ENCODE measurements at places on chromosomes 6 and 20.
A peak's percentile ranks its signal among the peaks of the same experiment; 100 is the strongest.

DNA sequence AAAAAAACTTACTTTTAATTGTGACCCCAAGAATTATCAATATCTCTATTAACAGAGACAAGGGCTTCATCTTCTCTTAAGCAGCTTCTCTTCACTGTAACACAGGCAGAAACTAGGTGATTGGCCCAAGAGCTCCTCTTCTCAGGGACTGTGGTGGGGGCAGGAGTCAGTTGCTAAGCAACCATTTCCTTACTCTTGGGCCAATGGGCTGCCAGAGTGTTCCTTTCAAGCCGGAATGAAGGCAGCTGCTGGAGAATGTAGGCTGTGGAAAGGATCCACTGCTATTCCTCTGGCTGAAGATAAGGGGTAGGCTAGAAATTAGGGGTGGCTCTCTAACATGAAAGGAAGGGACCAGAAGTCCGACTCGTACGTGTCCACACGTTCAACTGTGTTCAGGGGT is at the start of gene SEL1L2:
SEL1L2 (minus strand) TSS at position 150 of the 400 bp plus-strand sequence; CDS start at position 70, 80 bp downstream.
- no peak for DNase-seq

GRCh38 chr6:50381099-50381415 is 331.3 kb upstream of the DEFB112 start:
- no peak for DNase-seq

GRCh38 chr6:137729866-137730629 is 137.0 kb upstream of the TNFAIP3 start:
- no peak for DNase-seq

DNA sequence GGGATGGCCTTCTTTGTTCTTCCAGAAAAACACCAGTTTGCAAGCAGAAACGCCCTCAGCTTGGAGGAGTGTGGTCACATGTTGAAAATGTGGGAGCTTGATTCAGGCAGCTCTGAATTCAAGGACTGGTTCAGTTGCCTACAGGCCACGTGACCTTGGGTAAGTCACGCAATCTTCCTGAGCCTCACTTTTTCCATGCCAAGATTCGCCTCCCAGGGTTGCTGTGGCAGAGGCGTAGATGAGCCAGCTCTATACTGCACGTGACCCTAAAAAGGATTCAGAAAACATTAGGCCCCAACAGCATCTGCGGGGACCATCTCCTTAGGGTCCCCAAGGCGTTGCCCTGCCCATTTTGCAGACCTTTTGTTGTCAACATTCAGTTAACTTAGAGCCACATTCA is 112.0 kb upstream of the SNX9 start:
- no peak for DNase-seq

GRCh38 chr20:51272401-51272800 is 249.5 kb upstream of the KCNG1 start:
- DNase-seq: no peak

DNA sequence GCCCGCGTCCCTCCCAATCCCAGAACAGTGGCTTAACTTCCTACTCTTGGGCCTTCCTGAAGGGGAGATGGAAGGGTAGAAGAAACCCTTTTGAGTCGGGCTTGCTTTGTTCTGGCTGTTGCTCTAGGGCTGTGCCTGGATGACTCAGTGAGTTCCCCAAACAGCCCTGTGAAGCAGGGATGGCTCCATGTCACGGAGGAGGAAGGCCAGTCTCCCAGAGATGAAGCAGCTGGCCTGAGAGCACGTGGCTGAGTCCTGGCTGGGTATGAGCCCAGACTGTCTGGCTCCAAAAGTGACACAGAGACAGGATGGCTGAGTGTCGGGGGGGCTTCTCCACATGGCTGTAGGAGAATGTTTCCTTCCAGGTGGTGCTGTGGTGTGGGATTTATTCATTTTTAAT is 4.6 kb downstream of the SYTL3 start:
- DNase-seq: peak; percentile 71

- DNase-seq: no peak
These were observed 103.7 kb downstream of the SLX4IP start for GRCh38 chr20:10538768-10539167.

GRCh38 chr6:135651964-135652755 is 154.6 kb upstream of the AHI1 start:
- DNase-seq: no peak

DNA sequence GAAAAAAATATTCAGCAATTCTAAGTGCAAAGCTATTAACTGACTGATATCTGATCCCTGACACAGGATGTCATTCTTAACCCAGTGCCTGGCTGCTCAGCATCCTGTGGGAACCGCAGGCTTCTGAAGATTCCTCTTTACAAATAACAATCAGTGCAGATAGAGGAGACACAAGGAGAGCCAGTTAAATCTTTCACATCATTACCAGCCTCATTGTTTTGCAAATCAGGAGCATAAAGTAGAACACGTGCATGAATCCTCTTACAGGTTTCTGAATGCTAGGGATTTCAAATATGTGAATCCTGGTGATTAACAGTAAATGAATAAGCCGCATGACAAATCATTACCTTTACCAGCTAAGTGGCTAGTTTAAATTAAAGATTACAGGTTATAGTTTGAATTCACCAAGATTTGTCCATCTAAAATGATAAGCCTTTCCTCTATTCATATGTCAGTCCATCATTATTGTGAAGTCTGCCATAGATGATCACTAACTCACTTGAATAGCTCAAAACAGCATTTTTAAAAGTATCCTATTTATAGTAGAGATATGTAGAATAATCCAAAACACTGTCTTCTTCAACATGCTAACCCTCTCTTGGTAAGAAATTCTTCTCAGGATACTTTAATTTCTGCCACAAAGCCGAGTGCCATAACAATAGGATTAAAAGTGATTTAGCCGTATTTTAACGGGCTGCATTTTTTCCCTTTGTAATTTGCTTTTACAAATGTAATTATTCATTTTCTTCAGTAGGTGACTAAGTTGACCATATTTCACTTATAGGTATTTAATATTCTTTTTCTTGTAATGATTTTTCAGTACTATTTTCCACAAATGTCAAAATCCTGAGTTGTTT is 367.3 kb upstream of the EPHA7 start:
- no peak for DNase-seq

GRCh38 chr20:1334761-1335160 is 5.8 kb upstream of the SDCBP2 start:
- DNase-seq: no peak

GRCh38 chr20:8152847-8153246 is 20.8 kb downstream of the PLCB1 start:
- no peak for DNase-seq

GRCh38 chr20:29313481-29313880 is 1944.0 kb upstream of the DEFB115 start:
- DNase-seq: no peak

DNA sequence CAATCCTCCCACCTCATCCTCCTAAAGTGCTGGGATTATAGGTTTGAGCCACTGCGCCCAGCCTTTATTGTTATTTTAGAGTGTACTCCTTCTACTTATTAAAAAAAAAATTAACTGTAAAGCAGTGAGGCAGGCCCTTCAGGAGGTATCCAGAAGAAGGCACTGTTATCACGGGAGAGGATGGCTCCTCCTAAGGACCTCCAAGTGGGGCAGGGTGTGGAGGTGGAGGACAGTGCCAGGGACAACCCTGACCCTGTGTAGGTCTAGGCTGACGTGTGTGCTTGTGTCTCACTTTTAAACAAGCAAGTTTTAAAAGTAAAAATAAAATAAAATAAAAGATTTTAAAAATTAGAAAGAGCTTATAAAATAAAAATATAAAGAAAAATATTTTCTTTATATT is 23.7 kb upstream of the TAF4 start:
- DNase-seq: no peak

- DNase-seq: no peak
These were observed 712.1 kb upstream of the AGPAT4 start for GRCh38 chr6:161985876-161986423.

GRCh38 chr6:55868771-55869479 is 6.5 kb downstream of the BMP5 start:
- no peak for DNase-seq

DNA sequence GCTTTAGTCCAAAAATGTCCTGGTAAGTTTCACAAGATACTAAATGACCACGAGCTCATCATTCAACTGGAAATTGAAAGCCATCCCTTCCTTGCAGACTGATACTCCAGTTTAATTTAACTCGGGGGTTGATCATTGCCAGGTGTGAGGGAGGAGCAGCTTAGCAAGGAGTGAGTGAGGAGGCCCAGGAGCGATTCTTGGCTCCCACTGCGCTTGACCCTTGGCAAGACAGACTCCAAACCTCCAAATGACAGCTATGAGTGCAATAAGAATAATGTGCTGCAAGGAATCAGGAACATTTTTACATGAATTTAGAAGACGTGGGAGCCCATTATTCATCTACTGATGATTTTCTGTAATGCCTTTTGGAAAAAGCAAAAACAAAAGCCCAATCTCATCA is 64.9 kb downstream of the LAMA4 start:
- DNase-seq: no peak

DNA sequence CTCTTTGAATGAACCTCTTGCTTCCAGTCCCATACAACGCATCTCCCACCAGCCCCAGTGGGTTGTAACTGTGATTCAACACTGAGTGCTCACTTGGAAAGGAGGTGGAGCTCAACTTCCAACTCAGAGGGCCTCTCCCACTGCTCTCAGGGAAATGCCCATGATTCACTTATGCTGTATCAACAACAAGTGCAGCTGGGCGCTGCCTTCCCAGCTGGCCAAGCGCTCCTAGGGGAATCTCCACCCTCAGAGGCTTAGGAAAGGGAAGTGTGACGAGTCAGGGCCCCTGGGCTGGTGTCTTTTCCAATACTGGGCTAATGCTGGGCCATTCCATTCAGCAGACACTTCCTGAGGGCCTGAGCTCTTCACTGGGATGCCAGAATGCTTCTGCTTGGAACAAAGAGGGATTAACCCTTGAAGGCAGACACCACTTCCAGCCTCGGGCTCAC is 8.1 kb upstream of the OCSTAMP start:
- peak; percentile 33 for DNase-seq

GRCh38 chr6:48243071-48243470 is 132.1 kb upstream of the PTCHD4 start:
- no peak for DNase-seq

GRCh38 chr6:5550631-5551030 is 289.3 kb downstream of the FARS2 start:
- no peak for DNase-seq

DNA sequence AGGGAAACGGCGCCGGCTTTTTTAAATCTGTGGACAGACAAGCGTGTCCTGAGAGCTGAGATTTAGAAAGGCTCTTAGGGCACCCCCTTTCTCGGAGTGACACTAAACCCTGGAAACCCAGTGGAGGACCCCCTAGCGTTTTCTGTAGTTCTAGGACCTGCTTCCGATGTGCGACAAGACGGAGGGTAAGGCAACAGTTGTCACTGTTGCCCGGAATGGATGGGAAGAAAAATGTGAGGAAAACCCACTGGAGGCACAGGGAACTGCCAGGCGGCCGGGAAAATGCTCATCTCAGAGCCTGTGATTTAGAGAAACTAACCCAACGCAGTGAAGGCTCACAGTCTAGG is 551 bp upstream of the ATP5F1E start:
- DNase-seq: no peak

GRCh38 chr20:18578581-18578980 is 9.3 kb upstream of the DTD1 start:
- DNase-seq: no peak

- DNase-seq: no peak
These were observed 1.5 kb downstream of the ZBTB22 start for GRCh38 chr6:33315793-33316602.

DNA sequence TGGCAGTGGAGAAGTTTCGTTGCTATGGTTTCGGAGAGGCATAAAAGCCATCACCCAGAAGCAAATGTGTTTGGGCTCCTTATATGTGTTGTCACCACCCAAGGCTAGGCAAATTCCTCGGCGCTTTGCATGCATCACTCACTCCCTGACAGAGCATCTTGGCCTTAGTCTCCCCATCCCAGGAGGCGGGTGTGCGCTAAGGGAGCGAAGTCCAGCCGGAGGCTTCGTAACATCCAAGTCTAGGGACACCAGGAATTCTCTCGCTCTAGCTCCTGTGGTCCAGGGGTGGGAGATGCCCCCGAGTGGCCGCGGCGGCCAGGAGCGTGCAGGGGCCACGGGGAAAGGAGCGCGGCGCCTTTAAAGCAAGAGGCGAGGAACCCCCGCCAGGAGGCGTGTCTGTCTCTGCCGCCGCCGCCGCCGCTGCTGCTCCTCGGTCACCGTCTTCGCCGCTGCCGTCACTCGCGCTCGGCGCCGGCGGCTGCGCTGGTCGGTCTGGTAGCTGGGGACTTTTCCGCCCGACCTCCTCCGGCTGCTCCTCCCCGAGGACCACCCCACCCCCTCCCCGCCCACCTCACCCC is at the start of gene GRIK2:
GRIK2 (plus strand) TSS at position 458 of the 578 bp plus-strand sequence.
- no peak for DNase-seq

GRCh38 chr6:122530440-122531046 is 58.9 kb upstream of the SERINC1 start:
- DNase-seq: peak; percentile 16

- no peak for DNase-seq
These were observed 584 bp downstream of the MTCH1 start for GRCh38 chr6:36985417-36985807.

DNA sequence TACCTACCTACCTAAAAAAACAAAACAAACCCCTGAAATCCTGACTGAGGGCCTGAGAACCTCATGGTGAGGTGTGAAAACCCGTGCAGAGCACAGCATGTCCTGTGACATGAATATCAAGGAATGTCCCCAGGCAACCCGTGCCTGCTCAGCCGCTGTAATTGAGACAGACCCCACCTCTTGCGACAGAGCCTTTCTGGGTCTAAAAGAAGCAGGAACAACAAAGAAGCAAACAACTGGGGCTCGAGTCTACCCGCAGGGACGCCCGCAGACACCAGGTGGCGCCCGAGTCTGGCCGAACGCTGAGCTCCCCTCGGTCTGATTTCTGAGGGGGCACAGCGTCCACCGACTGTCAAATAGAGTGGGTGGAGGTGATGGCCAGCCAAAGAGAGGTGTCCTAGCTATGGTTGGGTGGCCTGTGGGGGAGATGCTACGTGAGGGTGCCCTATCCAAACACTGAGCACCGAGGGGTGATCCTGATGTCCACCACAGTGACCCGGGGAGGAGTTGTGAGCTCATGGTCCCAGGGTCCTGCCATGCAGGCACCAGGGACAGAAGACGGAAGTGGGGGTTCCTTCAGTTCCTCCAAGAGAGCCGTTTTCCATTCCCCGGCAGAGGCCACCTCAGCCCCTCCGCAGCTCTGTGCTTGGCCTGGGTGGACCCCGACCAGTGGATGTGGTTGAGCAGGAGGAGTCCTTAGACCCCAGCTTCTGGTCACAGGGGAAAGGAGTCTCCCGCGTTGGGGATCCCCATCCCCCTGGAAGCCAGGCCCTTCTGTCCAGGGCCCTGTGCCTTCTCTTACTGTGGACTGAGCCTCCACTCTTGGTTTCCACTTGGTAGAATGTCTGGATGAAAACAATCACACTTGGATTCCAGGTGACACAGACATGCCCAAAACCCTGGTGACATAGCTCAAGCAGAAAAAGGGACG is 268.2 kb downstream of the CDC5L start:
- DNase-seq: no peak

GRCh38 chr20:49446808-49447207 is 35.7 kb downstream of the KCNB1 start:
- no peak for DNase-seq

Measured in BJ (cell line).